Stimulated activated CD8-positive, alpha-beta memory T cell treated with anti-CD3 and anti-CD28 coated beads, Interleukin-7, amount 100 ng/mL, for 48 hours (primary cell): ENCODE measurements at places on chromosomes 3 and 15.

GRCh38 chr15:59242649-59243048 is 36.0 kb downstream of the LDHAL6B start:
- DNase-seq: no peak

- no peak for DNase-seq
Measured at GRCh38 chr3:133674290-133674919, 12.7 kb upstream of the TOPBP1 start.

DNA sequence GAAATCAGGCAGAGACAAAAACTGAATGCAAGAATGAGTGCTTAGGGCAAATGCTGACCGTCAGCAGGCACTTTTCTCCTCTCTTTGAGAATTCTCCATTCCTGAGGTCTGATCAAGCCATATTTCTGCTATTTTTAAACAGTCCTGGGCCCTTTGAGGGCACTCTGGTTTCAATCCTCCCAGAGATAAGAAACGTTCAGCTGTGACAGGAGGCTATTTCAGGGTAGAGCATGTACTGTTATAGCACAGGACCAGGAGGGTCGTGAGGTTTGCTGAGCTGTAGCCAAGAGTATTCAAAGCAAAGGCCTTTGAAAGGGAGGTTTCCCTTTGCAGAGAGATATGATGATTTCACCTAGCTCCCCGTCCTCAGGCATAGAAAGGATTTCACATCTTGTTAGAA is 39.6 kb upstream of the PDZRN3 start:
- DNase-seq: no peak

- DNase-seq: no peak
Measured at GRCh38 chr3:43362183-43362582, 75.8 kb downstream of the SNRK start.

DNA sequence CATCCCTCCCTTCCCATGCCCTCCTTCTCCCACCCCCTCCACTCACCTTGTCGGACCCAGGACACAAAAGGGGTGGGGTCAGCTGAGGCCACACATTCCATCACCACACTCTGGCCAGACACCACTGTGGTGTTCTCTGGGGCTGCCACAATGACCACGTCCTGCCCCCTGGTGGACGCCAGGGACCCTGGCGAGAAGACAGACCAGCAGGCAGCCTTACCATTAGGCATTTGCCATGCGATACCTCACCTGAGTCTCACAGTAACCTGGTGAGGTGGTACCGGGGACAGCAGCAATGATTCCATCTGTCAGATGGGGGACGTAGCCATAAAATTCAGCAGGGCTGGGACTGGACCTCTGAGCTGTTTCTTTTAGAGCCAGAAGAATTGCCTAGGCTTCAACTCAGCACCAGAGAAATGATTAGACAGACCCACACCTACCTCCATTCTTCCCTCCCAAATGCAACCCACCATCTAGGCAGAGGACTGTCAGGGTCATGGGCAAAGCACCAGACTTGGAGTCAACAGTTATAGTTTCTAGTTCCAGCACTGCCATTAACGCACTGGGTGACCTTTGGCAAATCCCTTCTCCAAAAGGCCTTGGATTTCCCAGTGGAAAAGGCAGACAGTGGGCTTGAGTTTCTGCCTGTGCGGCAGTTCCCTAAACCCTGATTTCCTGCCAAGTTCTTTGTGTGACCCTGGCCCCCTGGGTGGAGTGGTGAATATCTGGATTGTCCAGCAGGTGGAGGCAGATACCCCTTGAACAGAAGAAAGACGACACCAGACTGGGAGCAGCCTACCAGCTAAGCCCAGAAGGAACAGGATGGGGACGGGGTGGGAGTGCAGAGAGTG is 21.8 kb downstream of the IGDCC4 start:
- DNase-seq: no peak

GRCh38 chr3:27138005-27138404 is 231.2 kb downstream of the NEK10 start:
- no peak for DNase-seq
